ENCODE measurements at places on chromosomes 3 and 15.

- no peak for DNase-seq
These were observed 89.1 kb downstream of the OSBPL10 start for GRCh38 chr3:31891876-31892455.

- no peak for DNase-seq
These were observed 786 bp downstream of the RHOA start for GRCh38 chr3:49410846-49411534.

GRCh38 chr3:193665370-193665989, 72.5 kb downstream of the OPA1 start:
- no peak for DNase-seq

DNA sequence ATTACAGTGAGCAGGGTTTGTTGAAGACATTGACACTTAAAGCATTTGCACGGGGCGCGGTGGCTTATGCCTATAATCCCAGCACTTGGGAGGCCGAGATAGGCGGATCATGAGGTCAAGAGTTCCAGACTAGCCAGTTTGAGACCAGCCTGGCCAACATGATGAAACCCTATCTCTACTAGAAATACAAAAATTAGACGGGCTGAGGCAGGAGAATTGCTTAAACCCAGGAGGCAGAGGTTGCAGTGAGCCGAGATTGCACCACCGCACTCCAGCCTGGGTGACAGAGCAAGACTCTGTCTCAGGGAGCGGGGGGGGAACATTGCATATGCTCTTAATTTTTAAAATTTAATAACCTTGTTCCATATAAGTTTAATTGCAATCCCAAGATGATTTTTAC, 11.9 kb downstream of the STT3B start:
- DNase-seq, result no peak

GRCh38 chr3:10753964-10754363, 62.1 kb upstream of the SLC6A11 start:
- no peak for DNase-seq

DNA sequence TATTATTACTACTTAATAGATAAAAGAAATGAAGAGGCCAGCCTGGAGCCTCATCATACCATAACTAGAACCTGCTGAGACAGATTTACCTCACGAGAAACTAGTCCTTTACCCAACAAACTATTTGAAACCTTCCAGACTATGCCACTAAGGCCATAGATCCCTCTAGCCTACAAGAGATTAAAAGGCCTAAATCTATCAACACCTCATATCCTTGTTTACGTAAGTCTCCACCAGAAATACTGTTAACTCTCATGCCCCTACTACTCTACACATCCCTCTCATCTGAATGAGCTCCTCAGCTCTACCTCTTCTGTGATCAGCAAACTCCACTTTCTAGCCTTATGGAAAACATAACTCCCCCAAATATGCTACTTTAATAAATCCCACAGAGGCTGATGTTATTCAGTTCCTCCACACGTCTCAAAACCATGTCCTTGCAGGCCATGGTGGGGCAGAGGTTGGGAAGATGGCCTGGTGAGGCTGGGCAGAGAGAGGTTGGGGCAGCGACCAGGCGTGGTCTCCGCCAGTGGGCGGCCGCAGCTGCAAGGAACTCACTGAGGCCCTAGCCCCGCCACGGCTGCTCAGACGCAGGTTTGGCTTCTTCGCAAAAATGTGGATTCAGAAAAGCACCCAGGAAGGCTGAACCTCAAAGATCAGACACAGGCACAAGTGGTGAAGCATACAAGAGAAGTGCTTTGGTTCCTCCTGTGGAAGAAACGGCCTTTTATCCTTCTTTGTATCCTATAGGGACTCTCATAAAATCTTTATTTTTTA, 65.8 kb downstream of the GSK3B start:
- DNase-seq, result no peak

DNA sequence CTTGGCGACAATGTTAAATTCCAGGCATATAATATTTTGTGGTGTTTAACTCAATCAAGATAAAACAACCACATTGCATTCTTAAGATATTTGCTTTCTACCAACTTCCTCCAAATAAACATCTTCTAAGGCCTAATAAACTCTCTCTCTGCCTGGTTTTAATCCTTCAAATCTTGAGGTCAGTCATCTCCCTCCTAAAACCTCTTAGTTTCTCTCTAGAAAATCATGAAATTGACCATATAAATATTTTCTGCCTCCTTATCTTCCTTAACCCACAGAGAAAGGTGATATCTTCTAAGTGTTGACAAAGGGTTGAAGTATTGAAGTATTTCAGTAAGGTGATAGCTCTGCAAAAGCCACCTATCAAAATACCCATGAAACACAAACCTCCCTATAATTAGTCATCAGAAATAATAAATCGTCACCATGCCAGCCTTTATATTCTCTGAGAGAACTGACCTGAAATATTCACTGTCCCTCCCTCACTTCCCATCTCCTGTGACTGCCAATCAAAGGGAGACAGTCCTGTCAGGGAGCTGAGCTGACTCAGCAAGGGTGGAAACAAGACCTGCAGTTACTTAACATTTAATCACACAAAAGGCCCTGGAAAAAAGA, 1261.1 kb downstream of the ROBO1 start:
- DNase-seq, result no peak

GRCh38 chr3:158465074-158465473, 105.9 kb upstream of the MLF1 start:
- no peak for DNase-seq

DNA sequence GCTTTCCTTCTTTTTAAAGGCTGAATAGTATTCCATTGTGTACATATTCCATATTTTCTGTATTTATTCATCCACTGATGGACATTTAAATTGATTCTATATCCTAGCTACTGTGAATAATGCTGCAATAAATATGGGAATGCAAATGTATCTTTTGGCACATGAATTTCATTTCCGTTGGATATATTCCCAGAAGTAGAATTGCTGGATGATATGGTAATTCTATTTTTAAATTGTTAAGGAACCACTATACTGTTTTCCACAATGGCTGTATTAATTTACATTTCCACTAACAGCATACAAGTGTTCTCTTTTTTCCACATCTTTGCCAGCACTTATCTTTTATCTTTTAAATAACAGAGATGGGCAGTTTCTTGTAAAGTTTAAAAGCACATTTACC, 302.7 kb downstream of the CTNNB1 start:
- DNase-seq, result no peak

DNA sequence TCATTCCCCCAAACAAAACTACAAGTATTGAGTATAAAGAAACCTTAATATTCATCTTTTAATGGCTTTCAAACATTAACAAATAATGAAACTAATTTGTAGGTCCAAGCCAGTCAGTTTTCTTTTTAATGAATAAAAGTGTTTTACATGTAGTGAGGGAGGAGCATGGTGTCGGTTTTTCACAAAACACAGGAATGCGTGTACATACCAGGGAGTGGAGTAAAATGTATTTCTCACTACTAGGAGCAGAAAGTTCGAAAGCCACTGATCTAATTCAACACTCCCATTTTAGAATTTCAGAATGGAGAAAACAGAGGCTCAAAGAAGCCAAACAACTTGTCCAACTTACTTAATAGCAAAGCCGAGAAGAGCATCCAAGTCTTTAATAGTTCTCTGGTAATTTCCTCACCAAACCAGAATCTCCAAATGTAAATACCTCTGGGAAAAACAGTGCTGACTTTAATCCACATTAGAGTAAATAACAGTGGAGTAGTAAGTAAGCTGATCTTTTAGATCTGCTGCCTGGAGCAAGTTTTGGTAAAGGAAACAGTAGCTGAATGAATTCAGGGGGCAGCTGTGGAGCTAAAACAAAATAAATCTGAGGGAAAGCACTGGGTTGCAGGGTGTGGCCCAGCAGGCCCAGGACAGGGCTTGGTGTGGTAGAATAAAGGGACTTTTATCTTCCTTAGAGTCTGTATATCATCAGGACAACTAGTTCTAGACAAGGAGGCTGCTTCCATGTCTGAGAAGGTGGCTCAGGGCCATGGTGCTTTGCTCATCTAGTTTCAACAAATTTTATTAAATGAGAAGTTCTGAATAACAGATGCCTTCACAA, 7.9 kb downstream of the ANP32A start:
- no peak for DNase-seq

DNA sequence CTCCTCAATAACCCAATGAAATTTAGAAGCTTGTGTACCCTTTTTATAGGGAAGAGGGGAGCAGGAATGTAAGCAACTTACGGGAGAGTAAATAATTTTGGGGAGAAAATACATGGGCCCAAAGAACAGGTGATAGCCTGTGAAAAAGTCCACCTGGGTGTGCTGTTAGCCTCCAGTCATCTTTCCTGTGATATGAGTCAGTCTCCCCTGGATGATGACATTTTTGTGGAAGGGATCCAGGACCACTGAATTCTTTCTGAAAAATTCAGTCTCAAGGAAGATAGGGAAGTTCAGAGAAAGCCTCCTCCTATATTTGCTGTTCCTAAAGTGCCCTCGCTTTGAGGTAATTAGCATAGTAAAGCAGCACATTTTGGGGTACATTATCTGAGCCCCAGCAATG, 149.8 kb downstream of the SQOR start:
- DNase-seq, result no peak

DNA sequence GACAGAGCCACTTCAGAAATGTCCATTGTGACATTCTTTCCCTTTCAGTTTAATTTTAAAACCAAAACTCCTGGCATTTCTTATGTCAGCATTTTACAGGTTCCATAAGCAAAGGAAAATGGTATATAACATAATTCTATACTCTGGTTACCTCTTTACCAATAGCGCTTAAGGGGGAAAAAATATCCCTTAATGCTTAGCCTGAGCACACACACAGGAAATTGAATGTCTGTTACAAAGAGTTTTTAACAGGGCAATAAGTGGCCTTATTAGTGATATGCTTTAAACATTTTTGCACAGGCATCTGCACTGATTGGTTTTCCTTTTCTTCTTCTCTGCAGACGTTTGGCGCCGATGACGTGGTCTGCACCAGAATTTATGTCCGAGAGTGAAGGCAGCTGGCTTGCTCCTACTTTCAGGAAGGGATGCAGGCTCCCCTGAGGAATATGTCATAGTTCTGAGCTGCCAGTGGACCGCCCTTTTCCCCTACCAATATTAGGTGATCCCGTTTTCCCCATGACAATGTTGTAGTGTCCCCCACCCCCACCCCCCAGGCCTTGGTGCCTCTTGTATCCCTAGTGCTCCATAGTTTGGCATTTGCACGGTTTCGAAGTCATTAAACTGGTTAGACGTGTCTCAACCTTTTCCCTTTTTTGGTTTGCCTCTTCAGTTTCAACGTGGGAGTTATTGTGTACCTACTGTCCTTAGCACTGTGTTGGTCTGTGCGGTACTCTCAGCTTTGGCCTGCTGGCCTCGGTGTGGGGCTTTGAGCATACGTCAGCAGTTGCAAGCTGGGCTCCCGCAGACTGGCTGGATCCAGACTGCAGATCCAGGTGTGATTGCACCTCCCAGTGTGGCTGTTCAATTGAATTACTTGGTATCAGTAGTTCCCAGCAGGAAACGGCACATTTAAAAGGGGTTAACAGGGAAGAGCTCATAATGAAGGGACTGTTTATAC, 7.7 kb downstream of the CRABP1 start:
- no peak for DNase-seq

- DNase-seq, result no peak
These were observed 15.4 kb downstream of the RAF1 start for GRCh38 chr3:12648384-12648959.

DNA sequence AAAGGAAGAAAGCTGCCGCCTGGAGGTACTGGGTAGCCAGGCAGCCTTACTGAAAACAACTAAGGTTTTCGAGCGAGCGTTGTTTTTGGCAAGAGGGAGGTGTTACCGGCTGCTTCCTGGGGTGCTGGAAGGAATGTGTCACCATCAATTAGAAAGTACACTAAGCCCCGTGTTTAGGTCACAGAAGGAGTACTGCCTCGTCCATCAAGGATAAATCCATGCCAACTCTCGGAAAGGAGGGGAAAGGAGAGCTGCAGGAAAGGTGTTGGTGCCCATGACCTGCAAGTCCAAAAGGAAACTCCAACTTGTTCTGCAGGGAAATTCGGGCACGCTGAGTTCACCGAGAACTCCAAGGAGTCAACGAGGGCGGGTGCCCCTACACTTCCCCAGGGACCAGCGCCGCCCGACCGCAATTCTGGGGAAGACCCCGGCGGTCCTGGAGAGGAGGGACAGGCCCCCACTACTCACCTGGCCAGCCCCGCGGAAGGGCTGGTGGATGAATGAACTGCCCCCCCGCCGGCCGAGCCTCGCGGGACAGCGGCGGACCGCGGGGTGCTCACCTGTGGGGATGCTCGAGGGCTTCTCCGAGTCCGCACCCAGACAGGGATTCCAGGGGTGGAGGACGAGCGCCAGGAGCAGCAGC, 542 bp downstream of the PLOD2 start:
- DNase-seq, result peak; percentile 30

DNA sequence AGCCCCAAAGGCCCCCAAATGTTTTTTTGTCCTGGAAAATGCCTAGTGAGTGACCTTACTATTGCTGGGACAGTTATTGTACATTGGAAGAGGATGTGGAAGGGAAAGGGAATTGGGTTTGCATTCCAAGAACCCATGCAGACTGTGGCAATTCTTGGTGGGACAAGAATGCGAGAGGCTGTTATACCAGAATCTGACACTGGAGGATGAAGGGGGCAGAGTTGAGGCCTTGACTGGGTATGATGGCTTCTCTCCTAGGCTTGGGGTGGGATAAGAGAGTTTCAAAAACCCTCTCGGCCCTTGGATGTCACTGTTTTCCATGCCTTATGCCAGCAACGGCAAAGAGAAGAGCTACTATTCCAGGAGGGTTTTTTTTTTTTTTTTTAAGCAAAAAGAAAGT, 25.3 kb downstream of the IL16 start:
- DNase-seq, result no peak

- DNase-seq, result no peak
These were observed 839.4 kb downstream of the TBL1XR1 start for GRCh38 chr3:176357891-176358290.

DNA sequence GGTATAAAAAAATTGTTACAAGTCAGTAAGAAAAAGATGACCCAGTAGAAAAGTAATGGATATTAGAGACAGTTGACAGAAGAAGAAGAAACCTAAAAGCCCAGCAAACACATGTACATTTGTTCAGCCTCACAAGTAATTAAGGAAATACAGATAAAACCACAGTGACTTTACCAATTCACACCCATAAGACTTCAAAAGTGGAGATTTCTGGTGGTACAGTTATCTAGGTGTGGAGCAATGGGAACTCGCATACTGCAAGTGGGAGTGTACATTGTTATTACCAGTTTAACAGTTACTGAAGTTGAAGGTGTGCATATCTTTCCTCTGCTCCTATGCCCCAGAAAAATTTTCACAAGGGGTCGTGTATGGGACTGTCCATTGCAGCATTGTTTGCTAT, 18.1 kb upstream of the MAPKBP1 start:
- DNase-seq, result no peak
